ENCODE measurements at places on chromosomes 4 and X.

DNA sequence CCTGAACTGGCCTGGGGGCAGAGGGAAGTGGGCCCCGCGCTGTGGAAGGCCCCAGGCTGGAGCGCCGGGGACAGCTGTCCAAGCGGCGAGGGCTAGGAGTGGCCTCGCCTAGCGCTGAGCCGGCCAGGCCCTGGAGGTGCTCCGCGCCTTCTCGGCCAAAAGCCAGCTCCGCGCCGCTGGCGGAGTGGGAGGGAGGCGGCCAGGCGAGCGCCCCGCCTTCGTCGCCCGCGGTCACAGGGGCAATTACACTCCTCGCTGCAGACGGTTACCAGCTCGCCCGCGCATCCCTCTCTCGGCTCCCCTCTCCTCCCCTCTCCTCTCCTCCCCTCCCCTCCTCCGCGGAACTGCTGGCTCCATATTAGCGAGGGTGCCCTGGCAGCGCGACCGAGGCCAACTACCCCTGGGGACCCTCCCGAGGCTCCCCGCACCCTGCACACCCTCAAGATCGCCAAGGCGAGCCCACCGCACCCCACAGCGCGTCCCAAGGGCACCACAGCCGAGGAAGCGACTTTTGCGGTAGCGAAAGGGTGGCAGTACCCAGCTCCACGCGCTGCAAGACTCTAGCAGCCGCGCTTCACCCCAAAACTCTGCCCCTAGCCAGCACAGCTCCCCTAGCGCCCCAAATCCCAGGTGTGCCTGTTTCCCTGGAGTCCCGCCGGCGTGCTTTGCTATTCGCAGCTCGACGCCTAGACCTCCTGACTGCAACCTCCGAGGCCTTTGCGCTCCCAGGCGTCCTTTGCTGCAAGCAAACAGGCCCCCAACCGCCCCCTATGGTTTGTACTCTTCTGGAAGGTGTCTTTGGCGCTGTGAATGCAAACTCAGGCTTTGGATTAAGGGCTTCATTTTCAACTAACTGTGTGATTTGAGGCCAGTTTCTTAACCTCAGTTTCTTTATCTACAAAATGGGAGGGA is 91.4 kb downstream of the BCOR start:
- no peak for DNase-seq

GRCh38 chr4:6197433-6198174 is 2.7 kb downstream of the JAKMIP1 start:
- no peak for DNase-seq

- no peak for DNase-seq
These were observed 269.1 kb upstream of the ZFP42 start for GRCh38 chr4:187726485-187726884.

DNA sequence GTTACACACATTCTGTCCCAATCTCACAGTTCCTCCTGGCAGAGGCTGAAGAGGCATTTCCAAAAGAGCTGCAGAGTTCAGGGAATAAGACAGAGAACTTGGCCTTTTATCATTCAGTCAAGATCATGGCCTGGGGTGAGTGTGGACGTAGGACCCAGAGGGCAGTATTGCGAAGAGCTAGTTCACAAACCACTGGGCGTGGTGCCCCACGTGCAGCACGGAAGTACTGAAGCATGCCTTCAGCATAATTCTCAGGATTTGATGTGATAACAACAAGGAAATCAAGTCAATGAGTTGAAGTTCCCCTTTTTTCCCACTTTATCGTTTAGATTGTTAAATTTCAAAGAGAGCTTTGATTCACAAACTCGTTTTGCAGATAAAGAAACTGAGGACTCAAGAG is 117.7 kb downstream of the RELL1 start:
- no peak for DNase-seq

DNA sequence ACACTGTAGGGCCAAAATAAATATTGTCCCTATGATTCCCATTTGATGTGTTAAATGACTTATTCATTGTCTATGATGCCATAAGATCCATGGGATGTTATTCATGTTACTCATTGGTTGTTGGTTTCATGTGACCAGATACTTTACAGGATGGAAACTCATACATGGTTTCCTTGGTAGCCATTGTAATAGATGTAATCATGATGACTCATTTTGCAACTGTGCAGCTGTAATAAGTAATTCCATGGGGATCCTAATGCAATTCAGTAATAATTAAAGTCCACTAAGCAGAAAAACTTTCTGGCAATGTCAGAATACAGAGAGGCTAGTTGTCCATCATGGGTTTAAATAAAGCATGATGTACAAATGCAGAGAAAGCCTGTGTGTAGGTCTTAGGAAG is 389.7 kb upstream of the NR3C2 start:
- no peak for DNase-seq

DNA sequence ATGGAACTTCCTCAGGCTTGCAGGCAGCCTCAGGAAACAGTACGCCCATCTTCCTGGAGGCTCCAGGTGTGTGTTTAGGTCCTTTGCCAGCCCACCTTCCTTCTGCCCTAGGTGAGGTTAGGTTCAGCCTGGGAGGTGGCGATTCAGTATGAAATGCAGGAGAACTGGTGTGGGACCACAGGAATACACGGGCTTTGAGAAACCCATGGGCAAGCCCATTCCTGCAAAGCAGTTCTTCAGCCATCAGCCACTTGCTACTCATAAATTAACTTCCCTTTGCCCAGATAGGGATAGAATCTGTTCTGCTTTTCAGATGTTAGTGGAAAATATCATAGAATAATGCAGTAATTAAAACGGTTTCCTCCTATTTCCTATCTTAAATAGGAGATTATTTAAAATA is 32.2 kb downstream of the TBC1D14 start:
- no peak for DNase-seq

- no peak for DNase-seq
These were observed 97.7 kb upstream of the ACSL4 start for GRCh38 chrX:109830704-109831206.

DNA sequence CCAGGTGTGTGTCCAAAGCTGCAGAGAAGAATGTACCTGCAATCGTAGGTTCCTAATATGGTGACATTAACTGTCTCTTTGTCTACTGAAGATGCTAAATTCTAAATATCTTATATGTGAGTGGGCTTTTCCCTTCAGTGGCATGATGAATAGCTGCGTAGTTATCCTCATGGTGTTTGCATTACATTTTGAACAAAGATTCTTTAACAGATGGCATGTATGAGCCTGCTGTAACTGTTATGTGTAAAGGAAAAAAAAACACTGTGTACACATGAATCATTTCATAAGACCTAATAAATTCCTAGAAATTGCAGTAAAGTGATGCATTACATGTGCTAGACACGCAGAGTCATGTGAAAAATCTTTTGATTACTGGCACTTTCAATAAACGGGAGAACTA is 288.0 kb downstream of the SH2D1A start:
- no peak for DNase-seq

DNA sequence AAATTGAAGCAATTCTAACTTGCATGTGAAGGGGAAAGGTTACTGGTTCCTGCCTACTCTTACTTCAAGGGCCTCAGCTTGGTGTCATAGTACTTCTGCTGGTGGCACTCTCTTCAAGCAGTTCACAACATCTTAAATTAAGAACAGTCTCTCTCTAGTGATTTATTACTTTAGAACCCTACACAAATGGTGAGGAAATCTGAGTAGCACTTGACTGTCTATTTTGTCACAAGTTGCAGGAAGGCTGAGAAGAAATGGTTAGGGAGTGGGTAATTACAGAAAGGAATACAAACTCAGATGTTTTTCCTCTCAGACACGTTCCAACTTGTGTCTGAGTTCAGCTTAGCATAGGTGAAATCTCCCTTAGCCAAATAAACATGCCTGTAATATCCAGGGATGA is 242.3 kb upstream of the GRIA3 start:
- DNase-seq = no peak

DNA sequence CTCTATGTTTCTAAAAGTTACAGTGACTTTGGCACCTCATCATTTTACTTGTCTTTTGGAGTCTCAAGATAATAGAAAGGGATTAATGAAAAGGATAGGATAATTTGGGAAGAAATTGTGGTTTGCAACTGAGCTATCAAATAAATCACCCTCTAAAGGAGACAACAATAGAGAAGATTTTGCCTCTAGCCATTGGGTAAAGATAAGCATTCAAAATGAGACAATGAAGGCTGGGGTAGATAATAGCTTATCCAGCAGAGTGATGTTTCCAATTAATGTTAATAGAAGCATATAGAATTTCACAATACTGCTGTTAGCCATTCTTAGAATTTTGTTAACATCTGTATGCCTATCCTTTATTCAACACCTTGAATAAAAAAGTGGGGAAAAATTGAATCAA is 1177.6 kb downstream of the ADGRL3 start:
- no peak for DNase-seq

DNA sequence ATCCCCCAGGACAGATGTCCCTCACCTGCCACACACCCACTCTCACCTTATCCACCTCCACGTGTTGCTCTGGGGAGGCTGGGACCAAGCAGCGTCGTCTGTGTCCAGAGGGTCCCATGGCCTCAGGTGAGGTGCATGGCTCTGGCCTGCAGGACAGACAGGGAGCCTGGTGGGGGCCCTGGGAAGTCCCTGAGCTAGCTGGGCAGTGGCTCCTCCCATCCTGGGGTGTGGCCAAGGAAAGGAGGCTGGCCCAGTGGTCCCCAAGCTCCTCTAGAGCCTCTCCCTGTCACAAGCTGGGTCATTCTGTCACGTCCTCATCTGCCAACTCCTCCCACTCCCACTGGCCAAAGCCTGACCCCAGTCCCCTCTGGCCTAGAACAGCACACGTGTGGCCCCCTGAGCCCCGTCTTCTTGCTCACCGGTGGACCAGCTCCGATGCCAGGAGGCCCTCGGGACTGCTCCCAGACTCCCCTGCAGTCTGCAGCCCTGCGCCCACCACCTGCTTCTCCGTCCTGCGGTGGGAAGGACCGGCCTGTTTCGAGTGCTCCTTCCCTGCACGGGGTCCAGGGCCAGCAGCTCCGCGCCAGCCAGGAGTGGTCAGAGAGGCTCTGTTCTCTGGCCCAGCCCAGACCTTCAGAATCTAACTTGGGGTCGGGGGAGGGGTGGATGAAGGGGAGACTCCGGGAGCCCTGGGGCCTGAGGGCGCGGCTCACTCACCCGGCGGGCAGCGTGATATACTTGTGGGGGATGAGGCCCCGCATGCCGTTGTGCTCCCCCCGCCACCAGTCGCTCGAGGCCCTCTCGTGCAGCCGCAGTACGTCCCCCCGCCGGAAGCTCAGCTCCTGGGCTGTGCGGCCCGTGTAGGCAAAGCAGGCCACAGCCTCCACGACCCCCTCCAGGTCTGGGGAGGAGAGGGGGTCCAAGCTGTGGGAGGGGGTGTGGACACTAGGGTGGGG is 4.8 kb downstream of the AVPR2 start:
- peak; percentile 72 for DNase-seq

- no peak for DNase-seq
These were observed 140.0 kb downstream of the CHM start for GRCh38 chrX:85907316-85907715.

- no peak for DNase-seq
These were observed 69.0 kb downstream of the SLC16A2 start for GRCh38 chrX:74490247-74490646.

DNA sequence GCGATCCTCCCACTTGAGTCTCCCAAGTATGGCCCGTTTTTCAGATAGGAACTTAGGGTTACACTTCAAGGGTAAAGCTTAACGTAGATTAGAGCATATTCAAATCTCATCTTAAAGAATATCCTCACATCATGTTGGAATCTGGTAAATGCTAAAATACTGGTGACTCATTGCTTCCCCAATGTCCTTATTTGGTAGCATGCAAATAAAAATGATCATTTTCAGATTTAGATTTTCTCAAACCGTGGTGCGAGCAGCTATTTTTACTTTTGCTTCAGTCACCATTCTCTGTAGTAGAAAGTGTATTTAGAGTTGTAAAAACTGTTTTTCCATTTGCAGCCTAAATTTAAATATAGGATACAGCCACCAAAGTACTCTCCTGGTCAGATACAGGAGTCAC is 101.5 kb upstream of the MAML3 start:
- DNase-seq = no peak

GRCh38 chr4:172978848-172979247 is 189.8 kb upstream of the GALNT7 start:
- no peak for DNase-seq

GRCh38 chrX:6968231-6968630 is 179.3 kb upstream of the STS start:
- no peak for DNase-seq

GRCh38 chr4:72525938-72526337 is 43.1 kb downstream of the ADAMTS3 start:
- DNase-seq = no peak

GRCh38 chrX:39487166-39487968 is 610.4 kb downstream of the BCOR start:
- peak; percentile 47 for DNase-seq

- no peak for DNase-seq
These were observed 85.6 kb downstream of the SLC39A8 start for GRCh38 chr4:102259702-102260101.

DNA sequence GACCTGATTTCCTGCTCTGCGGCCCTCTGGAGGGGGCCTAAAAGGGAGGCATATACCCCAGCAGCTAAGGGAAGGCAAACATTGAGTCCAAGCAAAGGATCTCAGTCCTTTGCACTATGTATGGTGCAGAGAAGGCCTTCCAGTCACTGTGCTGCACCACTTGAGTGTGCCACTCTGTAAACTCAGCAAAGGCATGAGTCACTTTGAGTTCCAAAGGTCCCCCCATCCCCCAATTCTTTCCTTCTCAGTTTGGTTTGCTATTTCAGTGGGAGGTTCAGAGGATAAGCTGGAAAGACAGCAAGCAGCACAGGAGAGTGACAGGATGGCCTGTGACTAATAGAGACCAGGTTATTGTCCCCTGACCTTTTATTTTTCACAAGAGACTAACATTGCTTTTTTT is 131.3 kb downstream of the FHDC1 start:
- no peak for DNase-seq

DNA sequence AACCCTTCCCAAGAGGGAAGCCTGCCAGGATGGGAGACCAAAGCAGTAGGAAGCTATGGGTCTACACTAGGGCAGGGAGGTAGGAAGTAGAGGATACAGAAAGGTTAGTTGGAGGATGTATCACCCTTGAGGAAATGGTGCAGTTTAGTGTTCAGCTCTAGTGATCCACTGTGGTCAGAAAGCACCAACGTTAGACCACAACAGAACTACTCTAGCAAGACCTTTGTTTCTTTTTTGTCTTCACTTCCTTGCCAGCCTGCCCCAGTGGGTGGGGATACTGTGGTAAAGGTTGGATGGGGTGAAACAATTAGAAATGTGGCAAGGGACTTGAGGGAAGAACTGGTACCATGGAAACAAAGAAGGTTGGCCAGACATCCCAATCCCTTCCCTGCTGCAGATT is 83.3 kb downstream of the DDIT4L start:
- no peak for DNase-seq

- no peak for DNase-seq
These were observed 96.2 kb upstream of the ANK2 start for GRCh38 chr4:112953262-112953661.

GRCh38 chr4:55509266-55509665 is 37.4 kb downstream of the CLOCK start:
- no peak for DNase-seq

- no peak for DNase-seq
These were observed 61.1 kb downstream of the DCLK2 start for GRCh38 chr4:150139297-150139865.
